ENCODE measurements at places on chromosomes 6 and 20.

DNA sequence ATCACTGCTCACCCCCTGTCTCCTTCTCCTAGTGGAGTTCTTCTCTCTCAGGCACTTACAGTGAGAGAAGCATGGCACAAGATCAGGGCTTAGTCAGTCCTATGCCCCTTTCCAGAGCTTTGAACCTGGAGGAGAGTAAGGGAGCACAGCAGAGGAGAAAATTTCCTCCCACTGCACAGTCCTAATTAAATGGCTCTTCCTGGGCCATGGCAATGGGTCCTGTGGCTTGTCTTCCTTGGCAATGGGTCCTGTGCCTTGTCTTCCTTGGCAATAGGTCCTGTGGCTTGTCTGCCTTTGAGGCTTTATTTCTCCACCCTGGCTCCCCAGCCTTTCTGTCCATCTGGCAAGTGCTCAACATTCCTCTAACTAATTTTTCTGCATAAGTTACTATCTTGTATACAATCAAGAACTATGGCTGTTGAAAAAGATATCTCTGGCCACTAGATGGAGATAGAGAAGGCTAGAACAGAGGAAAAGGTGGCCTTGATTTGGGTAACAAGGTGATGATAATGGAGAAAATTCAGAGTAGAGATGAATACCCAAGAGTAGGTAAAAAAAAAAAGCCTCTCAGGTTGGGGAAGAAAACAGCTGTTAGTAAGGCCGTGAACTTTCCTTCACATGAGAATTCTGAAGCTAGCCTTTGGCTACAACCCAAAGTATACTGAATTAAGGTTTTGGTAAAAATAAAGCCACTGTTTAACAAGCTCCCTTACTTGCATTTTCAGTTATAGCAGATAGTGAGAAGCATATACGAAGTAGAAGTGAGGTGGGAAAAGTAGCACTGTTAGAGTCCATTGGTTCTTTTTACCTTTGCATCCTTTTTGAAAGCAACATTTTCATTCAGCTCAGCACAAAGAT is 504.9 kb downstream of the DOK5 start:
- no peak for DNase-seq

- no peak for DNase-seq
Measured at GRCh38 chr20:33377366-33377765, 24.0 kb downstream of the CDK5RAP1 start.

DNA sequence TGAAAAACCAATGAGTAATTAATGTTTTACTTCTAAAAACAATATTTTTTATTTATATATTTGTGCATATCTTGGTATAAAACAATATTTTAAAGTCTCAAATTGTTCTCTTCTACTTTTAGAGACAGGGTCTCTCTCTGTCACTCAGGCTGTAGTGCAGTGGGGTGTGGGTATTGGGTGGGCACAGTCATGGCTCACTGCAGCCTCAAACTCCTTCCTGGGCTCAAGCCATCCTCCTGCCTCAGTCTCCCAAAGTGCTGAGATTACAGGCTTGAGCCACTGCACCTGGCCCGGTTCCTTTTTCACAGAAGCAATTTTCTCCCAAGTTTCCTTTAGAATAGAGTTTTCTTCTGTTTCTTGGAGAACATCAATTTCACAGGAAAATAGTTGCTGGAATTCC is 102.8 kb downstream of the TMEM242 start:
- no peak for DNase-seq

DNA sequence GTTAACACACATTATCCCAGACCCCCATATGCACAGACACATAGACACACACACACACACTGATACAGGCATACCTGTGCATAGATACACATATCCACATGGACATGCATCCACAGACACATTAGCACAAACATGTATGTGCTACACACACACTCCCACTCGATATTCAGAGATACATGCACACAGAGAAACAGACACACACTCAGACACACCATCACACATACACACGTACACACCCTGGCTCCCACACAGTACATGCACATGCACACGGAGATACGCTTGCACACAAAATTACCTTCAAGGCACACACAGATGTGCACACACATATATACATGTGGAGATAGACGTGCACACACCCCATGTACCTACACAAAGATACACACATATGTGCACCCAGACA is 19.7 kb downstream of the RBM38 start:
- DNase-seq, result no peak

- DNase-seq, result no peak
Measured at GRCh38 chr6:82836022-82836575, 229.5 kb downstream of the UBE3D start.

DNA sequence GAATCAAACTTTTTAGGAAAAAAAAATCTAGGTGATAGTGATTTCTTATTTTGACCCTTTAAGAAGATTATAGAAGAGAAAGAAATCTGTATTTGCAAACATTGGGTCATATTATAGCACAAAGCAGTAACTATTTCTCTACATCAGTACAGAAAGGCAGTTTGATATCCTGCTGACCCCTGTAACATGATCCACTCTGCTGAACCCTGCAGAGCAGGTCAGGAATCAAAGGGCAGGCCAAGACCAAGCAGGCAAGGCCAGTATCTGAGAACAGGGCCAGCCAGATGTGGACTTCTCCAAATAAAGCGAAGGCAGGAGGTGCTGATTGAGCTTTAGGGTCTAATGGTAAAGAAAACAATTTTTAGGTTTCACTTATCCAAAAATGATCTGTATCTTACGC is 239.4 kb downstream of the PTPRK start:
- DNase-seq, result no peak

GRCh38 chr6:166244353-166245045 is 63.7 kb downstream of the PRR18 start:
- no peak for DNase-seq

DNA sequence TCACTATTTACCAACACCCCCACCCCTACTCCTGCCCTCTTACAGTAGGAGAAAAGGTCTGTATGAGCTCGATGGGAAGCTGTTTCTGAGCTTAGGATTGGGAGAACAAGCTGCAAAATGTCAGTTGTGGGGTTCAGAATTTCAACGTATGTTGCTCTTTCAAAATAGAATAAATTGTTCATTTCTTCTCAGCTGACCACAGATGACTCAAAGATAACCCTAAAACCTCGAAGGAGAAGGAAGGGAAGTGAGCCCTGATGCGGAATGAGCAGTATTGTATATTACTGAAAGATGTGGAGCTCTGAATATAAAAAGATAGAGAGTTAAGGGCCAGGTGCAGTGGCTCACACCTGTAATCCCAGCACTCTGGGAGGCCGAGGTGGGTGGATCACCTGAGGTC is 35.9 kb upstream of the MYLIP start:
- no peak for DNase-seq

DNA sequence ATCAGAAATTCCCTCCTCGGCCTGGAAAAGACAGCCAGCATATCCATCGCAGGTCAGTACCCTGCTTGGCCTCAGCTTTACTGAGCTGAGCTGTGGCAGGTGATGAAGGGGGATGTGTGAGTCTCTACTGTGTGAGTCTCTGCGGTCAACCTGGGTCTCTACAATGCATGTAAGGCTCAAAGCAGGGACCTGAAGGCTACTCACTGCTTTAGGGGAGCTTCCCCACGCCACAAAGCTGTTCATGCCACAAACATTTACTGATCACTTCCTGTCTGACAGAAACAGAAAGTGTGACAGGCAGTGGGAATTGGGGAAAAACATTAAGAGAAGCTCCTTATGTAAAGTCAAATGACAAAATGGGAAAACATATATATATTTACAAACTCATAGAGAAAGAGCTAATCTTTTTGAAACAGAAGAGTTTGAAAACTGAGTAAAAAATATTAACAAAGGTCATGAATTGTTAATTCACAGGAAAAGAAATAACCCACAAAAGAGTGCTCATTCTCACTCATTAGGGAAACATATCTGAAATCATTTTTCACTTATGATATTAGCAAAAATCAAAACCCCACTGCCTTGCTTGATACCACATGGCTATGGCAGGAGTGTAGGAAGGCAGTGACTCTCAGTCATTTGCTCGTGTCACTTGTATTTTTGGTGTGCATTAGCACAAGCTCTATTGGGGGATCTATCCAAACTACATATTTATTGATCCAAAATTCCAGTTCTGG is 5.8 kb downstream of the BTN3A3 start:
- no peak for DNase-seq

- DNase-seq, result no peak
Measured at GRCh38 chr6:15533379-15534026, 129.3 kb downstream of the DTNBP1 start.

- no peak for DNase-seq
Measured at GRCh38 chr6:154815938-154816820, 83.0 kb downstream of the SCAF8 start.

DNA sequence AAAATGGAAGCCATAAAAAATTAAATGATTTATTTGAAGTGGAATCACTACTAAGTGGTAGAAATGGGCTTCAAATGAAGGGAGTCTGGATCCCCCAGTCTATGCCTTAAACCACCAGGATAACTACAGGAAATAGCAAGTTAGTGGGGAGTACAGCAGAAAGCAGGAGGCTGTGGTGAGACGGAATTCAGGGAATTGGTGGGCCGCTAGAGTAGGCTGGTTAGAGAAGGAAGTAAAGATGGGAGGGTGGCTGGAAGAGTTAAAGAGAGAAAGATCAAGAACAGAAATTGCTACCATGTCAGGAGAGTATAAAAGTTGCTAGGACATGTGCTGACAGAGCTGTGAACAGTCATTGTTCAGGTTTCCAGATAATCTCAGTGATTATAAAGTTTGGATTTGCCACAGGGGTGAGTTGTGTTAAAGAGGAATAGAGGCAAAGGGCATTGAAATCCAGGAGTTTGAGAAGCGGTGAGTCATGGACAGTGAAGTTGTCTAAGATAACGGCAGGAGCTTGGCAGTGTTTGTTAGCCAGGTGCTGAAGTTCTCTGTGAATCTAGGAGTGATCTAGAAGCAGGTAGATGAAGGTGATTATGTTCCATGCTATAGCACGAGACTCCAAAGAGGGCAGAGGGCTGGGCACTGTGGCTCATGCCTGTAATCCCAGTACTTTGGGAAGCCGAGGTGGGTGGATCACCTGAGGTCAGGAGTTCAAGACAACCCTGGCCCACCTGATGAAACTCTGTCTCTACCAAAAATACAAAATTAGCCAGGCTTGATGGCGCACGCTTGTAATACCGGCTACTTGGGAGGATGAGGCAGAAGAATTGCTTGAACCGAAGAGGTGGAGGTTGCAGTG is 13.7 kb upstream of the HINT3 start:
- DNase-seq, result no peak

DNA sequence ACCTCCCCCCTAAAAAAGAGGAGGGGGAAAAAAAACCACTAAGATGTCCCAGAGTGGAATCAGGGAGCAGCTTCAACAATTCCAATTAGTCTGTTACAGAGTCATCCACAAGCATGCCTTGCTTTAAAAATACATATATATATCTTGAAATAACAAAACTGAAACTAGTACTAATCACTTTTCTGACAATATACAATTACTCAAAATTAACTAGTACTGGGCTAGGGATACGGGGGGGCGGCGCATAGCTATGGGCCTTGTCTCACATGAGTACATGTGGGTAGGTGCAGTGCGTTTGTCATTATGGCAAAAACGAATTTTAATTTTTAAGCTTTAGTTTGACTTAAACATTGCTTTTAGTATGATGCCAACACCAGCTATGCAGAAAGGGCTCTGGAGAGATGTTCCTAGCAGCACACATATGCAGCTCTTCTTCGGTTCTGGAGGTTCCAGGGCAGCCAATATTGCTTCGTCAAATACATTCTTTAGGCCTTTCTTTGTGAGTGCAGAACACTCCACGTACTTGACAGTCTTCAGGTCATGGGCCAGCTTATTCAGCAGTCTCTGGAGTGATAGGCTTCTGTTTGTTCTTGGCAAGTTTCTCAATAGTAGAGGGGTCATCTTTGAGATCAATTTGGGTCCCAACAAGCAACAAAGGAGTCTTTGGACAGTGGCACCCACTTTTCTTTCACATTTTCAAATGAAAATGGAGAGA is 38.8 kb downstream of the ITCH start:
- no peak for DNase-seq

DNA sequence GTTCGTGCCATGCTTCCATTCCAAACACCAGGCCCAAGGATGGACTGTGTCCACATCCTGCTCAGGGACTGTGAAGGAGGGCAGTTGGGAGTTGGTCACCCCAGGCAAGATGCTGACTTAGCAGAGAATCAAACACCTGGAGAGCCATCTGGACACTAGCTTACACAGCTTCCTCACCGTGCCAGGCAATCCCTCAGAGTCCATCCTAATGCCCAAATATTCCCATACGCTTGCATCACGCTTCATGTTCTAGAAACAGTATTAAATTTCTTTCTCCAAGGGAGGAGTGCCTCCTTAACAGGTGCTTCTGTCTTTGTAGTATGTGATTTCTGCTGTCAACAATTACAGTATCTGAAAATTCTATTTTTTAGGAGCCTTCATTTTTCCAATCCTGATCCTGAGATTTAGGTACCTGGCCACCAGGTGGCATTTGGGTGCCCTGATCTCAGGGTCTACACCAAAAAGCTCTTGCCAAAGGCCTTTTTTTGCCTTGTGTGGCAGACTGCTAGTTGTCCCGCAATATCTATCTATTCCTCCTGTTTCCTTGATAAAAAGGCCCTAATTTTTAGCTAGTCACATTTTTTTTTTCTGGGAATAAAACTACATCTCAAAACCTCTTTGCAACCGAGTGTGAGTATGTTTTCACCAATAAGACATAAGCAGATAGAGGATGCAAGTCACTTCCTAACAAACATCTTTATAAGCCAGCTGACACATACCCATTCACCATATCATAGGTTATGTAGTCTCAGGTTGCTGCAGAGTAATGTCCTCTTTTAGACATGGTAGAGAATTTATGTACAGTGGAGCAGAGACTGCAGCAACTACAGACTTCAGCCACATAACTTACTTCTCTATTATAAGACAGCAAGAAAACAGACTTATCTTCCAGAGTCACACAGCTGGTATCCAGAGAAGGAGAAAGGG is 85.0 kb downstream of the PREP start:
- DNase-seq, result no peak

DNA sequence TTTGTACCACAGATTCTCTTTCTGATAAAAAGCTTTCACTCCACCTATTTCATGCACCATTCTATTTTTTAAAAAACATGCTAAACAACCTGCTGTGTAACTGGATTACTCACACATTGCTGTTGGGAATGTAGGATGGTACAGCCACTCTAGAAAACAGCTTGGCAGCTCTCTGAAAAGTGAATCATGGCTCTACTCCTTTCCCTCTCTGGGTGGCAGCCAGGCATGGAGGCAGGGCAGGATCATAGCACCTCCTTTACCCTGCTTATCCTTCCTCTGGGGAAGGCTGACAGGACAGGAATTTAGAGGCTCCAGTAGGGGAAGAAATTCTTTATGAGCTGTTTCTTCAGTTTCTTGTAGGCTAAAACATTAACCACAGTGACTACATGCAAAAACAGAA is 6.7 kb upstream of the VNN2 start:
- no peak for DNase-seq

- DNase-seq, result no peak
Measured at GRCh38 chr6:117264692-117265409, 507 bp upstream of the VGLL2 start.

Data from amygdala (tissue), 56 donors.